Inflammatory macrophage (primary cell): ENCODE measurements at places on chromosomes 1 and 21.
A peak's percentile ranks its signal among the peaks of the same experiment; 100 is the strongest.

DNA sequence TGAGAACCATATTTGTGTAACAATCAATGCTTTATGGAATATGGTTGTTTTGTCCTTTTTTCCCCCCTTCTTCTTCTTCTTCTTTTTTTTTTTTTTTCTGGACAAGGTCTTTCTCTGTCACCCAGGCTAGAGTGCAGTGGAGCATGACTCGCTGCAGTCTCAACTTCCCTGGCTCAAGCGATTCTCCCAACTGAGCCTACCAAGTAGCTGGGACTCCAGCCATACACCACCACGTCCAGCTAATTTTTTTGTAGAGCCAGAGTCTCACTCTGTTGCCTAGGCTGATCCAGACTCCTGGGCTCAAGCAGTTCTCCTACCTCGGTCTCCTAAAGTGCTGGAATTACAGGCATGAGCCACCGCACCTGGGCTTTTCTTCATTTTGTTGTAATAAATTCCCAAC lies 86.7 kb downstream of the FMN2 start:
- DNase-seq, result no peak

DNA sequence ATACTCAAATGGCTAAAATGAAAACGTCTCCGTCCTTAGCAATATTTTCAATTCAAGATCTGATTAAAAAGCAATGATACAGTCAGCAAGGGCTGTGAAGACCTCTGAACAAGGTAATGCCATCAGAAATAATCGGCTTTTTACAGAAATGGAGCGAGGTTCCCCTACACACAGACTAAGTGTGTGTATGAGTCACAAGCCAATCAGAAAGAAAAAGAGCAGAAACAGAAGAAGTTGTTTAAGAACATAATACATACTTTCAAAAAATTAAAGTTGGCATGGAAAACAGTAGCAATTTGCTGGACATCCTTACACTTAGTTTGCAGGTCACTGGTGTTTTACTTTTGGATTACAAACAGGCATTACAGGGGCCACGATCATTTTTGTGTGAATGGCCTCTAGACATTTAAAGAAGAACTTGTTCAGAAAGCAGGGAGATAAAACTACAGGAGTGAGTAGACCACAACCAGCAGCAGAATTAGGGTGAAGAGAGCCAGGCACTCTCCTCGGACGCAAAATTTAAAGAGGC lies 350.0 kb upstream of the RUNX1 start:
- DNase-seq, result peak; percentile 20

DNA sequence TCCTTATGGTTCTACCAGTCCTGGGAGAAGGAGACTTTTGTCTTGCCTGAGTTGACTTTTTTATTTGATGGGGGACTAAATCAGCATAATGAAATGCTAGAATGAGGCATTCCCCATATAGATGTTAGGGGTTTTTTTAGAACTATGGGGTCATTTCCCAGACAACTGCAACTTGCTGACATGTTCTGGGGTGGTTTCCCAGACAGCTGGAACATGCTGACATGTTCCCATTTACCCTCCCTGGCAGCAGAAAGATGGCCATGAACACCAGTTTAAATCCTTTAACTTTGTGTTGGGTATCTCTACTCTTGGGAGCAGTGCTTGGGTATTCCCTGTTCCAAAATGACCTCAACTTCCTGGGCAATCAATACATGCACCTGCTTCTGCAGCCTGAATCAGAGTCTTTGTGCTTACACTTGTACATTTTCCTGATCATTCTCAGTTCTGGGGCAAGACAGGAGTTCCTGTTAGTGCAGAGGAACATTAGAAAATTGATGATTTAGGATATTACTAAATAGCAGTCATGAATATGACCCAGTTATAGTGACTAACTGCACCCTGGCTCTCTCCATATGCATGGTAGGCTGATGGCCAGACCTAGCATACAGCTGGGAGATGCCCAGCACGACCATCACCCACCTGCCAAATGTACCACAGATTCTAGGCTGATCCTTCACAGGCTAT lies 75.4 kb upstream of the CD5L start:
- no peak for DNase-seq

DNA sequence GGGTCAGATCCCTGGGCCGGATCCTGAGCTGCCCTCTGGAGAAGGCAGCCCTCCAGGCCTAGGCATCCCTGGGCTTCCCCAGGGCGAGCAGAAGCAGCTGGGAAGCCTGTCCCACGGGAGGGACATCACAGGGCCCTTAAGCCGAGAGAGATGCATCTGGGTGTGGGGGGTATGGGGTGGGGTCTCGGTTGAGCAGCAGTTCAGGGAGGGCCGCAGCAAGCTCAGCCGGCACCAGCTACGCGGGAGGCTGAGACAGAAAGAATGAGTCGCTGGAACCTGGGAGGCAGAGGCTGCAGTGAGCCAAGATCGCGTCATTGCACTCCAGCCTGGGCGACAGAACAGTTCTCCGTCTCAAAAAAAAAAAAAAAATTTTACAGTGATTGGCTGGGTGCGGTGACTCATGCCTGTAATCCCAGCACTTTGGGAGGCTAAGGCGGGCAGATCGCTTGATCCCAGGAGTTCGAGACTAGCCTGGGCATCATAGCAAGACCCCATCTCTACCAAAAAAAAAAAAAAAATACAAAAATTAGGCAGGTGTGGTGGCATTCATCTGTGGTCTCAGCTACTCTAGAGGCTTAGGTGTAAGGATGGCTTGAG lies 37.7 kb downstream of the RRP1 start:
- no peak for DNase-seq

DNA sequence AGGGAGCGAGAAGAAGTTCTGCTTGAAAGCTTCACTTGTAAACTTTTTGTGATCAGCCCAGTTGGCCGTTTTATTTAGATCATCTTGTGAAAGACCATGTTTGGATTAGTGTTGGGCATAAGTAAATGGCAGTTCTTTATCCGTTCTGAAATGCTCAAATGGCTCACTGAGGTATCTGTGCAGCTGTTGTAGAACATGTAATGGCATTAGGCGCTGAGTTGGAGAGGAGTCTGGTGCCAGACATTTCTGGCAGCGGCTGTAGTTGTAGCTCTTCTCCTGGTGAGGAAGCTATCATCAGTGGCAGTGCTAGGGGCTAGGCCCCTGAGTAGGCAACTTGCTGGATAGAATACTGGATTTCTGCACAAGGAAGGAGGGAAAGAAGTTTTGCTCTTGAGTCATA lies 321.6 kb downstream of the LMO4 start:
- no peak for DNase-seq

DNA sequence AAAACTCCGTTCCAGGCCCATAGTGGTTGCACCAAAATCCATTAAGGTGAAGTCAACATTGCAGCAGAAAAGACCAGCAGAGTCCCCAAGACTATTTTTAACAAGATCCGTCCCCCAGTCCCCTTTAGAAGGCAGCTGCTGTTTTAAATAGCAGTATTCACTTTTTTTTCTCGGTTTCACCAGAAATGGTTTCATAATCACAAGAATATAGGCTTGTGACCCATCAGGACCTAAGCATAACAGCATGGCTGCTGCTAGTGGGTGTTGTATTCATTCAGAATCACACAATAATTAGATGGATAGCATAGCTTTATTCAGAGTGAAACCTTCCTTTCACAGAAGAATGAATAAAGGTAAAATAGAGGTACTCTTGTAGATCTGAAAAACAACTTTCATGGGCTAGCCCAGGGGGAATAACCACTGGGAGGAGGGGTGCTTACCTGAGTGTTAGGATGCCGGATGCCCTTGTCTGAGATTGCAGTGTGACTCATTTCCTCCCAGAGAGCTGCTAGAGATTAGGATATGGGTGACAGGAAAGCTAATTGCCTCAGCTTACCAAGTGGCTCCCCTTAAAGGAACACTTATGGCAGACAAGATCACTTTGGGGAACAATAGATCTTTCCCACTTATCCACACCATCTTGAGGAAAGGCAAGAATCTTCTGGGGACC lies 35.0 kb downstream of the ACKR1 start:
- DNase-seq, result peak; percentile 10

- no peak for DNase-seq
Observed at GRCh38 chr21:15436031-15436430, 293.8 kb upstream of the USP25 start.

- DNase-seq, result no peak
Observed at GRCh38 chr21:25298512-25299491, 308.5 kb downstream of the MRPL39 start.

DNA sequence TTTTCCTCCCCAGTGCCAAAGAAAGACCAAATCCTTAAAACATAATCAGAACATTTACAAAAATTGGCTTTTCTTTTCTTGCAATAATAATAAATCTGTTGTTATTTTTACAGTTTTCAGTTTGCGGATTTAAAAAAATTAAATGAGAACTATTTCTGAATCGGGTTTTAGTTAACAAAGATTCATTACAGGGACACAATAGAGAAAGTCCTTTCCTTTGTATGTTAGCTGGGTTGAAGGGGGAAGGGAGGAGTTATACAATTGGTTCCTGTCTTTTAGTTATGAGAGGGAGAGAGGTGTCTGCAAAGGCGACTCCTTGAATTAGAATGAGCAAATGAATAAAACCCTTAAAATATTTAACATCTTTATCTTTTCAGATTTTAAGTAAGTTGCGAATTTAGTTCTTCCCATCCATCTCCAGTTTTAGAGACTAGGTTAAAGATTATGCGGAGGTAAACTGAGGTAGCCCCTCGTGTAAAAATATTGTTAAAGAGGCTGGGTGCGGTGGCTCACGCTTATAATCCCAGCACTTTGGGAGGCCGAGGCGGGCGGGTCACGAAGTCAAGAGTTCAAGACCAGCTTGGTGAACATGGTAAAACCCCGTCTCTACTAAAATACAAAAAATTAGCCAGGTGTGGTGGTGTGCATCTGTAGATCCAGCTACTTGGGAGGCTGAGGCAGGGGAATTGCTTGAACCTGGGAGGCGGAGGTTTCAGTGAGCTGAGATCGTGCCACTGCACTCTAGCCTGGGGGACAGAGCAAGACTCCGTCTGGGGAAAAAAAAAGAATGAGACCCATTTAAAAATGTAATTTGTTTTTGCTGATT lies 3.9 kb downstream of the SPEN start:
- DNase-seq, result no peak

DNA sequence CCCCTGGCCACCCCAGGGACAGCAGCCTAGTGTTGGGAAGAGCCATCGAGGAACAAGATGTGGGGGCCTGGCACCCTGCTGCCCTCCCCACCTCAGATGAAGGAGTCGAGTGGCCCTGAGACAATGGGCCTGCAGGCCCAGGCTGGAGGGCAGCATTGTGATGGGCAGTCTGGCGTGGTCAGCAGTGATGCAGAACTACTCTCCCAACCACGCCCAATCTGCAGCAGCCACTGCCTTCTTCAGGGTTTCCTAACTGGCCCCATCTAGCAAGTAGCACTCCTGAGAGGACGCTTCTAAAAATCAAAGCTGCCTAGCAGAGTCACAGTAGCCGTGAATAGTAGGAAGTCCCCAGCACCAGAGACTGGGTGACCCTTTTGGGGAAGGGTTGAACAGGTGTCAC lies 18.5 kb downstream of the CDCP2 start:
- DNase-seq, result no peak

- DNase-seq, result peak; percentile 84
Observed at GRCh38 chr1:222654849-222655248, 37.0 kb downstream of the MIA3 start.

- DNase-seq, result no peak
Observed at GRCh38 chr1:92511541-92511940, 24.8 kb upstream of the GFI1 start.

GRCh38 chr1:167627615-167627864 lies 2.5 kb upstream of the RCSD1 start:
- DNase-seq, result peak; percentile 60

- peak; percentile 52 for DNase-seq
Observed at GRCh38 chr1:45722809-45723208, 27.6 kb downstream of the IPP start.

GRCh38 chr1:66757722-66758240 lies 5.5 kb downstream of the DYNLT5 start:
- DNase-seq, result no peak

GRCh38 chr1:225879521-225880221 lies 2.5 kb downstream of the TMEM63A start:
- DNase-seq, result no peak

DNA sequence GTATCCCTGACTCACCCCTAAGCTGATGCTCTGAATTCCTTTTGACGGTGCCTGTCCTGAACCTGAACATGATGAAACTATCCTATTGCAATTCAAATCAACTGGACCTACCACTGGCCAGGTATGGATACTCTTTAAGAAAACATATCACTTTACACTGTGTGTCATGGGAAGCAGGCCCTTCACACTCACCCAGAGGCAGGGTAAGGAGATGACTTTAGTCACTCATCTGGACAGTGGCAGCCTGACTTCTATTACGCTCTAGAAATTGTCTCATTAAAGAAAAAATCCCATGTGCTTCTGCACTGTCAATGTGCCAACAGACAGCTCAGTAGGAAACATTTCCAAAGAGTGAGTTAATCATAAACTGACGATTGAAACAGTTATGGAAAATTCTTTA lies 94.3 kb downstream of the VAV3 start:
- no peak for DNase-seq

- no peak for DNase-seq
Observed at GRCh38 chr21:46065215-46065913, 32.5 kb upstream of the COL6A2 start.

GRCh38 chr1:94094469-94095111 lies 26.4 kb downstream of the ABCA4 start:
- DNase-seq, result peak; percentile 69

- peak; percentile 90 for DNase-seq
Observed at GRCh38 chr1:183580281-183580682, 10.0 kb downstream of the NCF2 start.

DNA sequence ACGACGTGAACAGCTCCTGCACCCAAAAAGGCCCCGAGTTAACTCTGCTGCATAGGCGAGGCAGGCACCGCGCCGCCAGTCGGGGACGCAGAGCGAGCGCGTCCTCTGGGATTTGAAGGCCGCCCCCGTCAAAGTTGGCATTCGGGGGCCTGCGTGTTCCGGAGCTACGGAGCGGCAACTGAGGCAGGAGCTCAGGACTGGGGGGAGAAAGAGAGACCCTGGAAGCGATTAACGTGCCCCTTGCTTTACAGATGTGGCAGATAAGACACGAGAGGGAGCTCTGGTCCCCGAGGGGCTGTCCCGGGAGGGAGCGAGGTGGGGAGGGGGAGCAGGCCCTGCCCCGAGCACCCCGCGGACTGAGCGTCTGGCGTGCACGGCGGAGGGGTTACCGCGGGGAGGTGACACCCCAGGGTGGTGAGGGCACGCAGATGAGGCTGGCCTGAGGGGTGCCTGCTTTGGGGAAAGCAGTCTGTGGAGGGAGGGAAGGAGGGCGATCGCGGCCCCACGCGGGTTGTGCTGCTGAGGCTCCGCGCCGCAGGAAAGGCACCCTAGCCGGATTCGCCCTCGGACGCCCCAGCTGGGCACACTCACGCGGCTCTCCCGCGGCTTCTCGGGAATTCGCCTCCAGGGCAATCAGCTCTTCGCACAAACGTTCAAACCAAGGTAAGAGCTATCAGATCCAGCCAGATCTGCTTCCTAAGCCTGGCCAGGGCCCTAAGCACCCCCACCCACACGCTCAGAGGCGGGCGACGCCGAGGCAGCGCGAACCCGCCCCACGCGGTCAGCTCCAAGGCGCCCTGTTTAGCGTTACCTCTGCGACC lies 26.5 kb downstream of the ACTA1 start:
- DNase-seq, result no peak

GRCh38 chr1:59349101-59349500 lies 52.2 kb downstream of the FGGY start:
- no peak for DNase-seq

GRCh38 chr1:170668209-170669106 lies 4.5 kb downstream of the PRRX1 start:
- peak; percentile 50 for DNase-seq

- peak; percentile 92 for DNase-seq
Observed at GRCh38 chr1:182084487-182085316, 23.2 kb upstream of the ZNF648 start.

GRCh38 chr1:917076-917459 lies 6.7 kb upstream of the SAMD11 start:
- no peak for DNase-seq

GRCh38 chr1:185880779-185881333 lies 146.7 kb downstream of the HMCN1 start:
- no peak for DNase-seq
